Pulmonary artery endothelial cell (primary cell): ENCODE measurements at places on chromosomes 12 and 14.

GRCh38 chr12:65389436-65389835, 111.0 kb downstream of the MSRB3 start:
- no peak for DNase-seq

DNA sequence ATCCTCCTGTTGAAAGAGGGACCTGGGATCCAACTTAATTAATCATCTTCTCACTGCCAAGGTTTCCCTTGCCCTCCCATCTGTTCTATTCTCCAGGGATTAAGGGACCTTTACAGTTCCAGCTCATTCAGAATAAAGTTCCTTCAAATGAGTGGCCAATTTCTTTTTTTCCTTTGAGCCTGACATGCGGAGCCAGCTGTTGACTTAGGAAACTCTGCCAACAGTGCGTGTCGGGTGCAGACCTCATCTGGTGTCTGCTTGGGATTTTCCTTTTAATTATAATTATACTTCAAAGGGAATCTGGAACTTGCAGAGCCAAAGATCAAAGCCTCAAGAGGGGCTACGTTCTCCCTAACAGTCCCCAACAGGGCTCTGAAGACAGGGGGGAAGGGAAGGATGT, 64.8 kb downstream of the CCDC60 start:
- no peak for DNase-seq

DNA sequence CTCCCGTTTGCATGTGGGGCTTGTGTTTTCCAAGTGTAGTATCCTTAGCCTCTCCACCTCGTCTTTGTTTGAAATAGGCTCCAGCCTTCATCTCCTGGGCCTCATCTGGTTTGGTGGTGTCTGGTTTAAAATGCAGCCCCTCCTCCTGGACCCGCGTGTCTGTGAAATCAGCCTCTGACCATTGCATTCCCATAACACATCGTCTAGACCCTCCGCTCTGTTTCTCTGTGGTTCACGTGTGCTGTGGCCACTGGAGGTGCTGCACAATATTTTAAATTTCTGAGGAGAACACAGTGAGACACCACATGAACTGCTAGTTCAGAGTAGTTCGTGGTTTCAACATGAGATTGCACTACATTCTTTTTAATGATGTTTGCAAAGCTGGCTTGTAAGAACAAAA, 35.6 kb downstream of the UBE3B start:
- DNase-seq = no peak

DNA sequence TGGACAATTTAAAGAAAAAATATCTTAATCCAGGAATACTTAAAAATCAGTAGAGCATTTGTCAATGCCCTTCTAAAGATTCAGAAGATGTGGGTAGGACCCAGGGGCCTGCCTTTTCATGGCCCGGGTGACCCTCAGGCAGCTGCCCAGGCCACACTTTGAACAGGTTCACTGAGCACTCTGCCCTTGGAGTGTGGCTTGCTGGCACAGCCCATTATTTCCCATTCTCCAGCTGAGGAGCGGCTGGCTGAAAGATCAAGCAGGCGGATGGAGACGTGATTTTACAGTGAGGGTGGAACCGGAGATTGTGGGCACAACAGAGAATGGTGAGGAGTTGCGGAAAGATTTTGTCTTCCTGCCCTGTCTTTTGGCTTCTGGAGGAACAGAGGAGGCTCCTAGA, 7.1 kb upstream of the PRPH start:
- no peak for DNase-seq

GRCh38 chr12:20798554-20798953, 12.0 kb upstream of the SLCO1B3 start:
- no peak for DNase-seq

- no peak for DNase-seq
These were observed 319.8 kb downstream of the ALG10 start for GRCh38 chr12:34342048-34342447.

DNA sequence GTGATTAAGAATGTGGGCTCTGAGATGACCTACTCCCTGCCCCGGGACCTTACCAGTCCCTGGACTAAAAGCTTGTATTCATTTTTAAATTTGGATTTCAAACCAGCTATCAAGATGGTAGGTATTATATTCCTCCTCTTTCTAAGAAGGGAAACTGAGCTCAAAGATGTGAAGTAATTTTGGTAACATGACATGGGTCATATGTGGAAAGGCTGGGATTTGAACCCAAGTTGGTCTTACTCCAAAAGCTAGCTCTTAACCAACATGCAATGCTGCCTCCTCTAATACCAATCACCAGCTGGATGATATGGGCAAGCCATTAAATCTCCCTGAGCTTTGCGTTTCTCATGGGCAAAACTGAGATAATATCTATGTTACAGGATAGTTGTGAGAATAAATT, 166.4 kb upstream of the SLC38A2 start:
- DNase-seq = no peak

DNA sequence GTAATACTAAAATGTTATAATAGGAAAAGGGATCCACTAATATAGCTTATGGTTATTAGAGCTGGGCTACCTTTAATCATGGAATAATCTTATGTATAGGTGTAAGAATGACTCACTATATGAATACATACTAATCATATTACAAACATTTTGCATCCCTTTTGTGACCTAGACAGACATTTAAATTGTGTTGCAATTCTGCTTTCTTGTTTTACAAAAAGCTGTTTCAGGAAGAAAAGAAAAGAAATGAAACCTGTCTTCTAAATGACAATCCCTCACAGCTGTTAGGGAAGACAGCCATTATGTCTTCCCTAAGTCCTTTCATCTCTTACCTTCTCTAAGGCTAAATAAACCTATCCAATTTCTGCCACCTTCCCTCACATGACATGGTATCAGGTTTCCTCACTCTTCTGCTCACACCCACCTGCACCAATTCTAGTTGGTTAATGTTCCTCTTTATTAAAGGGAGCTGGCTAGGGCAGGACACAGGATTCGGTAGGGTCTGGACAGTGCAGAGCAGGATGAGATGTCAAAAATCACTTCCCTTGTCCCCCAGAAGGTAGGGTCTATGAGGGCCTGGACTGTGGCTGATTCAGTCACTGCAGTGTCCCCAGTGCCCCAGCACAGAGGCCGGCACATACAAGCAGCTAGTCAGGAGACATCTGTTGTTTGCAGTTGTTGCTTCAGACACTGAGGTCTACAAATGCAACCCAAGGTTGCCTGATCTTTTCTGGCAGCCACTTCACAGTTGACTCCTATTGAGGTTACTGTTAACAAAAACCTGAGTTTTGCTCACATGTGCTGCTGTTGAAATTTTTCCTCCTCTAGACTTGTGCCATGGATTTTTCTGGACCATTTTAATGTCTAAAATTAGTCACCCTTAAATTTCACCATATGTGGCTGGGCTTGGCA, 3.7 kb downstream of the DHRS7 start:
- DNase-seq = no peak

DNA sequence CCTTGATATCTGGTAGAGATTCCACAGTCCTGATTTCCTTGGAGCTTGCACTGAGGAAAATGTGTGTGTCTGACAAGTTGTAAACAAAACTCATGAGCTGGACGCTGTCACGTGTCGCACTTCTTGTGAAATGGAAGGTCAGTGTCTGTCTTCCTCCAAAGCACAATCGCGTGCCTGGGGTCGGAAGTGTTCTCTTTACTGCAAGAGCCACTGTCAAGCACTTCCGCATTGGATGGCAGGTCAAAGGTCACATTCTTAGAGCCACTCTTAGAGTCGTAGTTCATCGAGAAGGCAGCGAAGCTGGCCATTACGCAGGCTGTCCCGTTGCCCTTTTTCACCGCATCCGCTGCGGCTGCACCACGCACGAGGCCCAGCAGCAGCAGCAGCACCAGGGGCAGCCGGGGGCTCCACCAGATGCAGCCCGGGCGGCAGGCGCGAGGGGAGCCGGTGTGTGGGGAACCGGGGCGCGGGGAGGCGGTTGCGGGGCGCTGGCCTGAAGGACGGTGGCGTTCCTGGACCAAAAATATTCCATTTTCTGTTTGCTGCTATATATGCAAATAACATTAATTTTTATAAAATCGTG, 45.0 kb downstream of the LRTM2 start:
- DNase-seq = no peak

DNA sequence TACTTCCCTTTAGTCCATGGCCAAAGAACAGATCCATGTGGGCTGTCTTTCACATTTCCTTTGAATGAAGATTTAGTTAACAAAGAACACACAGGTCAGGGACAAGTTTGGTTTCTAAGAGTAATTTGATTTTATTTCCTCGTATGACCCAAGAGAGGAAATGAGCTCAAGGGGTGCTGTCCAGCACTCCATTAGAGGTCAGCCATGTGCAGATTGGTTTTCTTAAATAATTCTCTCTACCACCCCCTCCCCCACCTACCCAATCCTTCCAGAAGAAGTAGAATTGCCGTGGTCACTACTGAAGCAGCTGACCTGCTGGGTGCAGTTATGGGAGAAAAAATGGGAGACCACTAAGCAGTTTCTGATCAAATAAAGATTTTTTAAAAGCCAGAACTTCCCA, 13.9 kb upstream of the OAS1 start:
- no peak for DNase-seq

DNA sequence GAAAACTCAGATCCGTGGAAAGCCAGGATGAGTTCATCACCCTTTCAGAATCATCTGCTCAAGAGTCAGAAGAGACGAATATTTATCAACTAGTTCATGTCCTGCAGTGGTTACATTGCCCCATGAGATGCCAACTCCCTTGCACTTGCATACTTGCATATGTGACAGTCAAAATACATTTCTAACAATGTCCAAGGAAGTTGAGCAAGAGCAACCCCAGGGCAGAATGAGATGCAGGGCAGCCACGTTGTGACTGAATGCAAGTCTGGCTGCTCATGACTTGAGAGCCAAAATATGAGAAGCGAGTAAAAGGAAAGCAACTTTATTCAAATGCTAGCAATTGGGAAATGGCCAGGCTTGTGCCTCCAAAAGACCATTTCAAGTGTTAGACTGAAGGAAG, 23.6 kb upstream of the UTP20 start:
- no peak for DNase-seq

- DNase-seq = no peak
These were observed 92.8 kb upstream of the BBS10 start for GRCh38 chr12:76441016-76441415.

- DNase-seq = no peak
These were observed 1454.0 kb upstream of the SEL1L start for GRCh38 chr14:82987502-82988124.

GRCh38 chr12:69608114-69608513, 2.6 kb downstream of the LRRC10 start:
- DNase-seq = no peak

GRCh38 chr12:113208041-113208934, 13.0 kb upstream of the TPCN1 start:
- no peak for DNase-seq

DNA sequence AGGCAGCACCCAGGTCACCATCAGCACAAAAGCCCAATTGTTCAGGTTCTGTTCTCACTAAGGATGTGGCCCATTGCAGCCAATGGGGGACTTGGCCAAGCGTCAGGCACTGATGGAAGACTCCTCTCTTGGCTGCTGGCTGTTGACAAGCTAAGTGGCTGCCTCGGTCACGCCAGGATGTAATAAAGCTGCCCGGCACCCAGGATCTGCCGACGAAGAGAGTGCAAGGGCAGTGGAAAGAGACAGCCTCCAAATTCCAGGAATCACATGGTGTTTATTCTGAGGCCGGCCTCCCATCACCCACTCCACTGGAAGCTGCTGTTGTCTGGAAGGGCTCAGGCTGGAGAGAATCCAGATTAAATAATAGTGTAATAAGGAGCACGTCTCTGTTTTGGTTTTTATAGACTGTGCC, 451.8 kb upstream of the TBX3 start:
- DNase-seq = no peak

GRCh38 chr12:612293-612692, 51.0 kb downstream of the NINJ2 start:
- no peak for DNase-seq

DNA sequence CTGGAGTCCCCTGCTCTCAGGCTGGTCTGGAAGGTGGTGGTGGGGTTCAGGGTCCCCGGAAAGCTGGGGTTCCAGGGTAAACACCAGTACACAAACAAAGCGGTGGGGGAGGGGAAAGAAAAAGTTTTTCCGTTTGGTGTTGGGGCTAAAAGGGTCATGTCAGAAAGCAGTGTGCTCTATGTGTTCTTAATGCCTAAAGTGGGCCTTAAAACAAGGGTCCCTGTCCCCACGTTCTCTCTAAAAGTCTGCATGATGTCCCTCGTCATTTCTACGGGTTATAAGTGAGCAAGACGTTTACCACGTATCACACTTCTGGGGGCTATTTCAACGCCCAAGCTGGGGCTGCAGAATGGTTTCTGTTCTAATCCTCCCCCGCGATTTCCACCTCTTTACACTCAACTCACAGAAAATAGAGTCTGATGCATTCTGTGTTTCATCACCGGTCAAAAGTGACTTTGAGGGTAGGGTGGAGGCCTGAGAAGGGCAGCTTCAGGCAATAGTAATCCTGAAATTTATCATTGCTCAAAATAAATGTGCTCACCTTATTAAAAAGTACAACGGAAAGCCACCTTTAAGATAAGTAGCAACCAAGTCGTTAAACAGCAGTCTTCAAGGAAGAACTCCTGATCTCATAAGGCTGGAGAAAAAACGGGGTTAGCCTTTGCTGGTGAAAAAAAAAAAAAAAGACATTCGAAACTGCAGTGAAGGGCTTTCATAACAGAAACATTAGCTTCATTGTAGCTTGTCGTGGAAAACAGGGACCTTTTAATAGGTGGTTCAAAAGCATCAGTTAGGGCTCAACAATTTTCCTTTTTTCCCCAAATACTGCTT, 63.9 kb upstream of the PTGR2 start:
- no peak for DNase-seq

DNA sequence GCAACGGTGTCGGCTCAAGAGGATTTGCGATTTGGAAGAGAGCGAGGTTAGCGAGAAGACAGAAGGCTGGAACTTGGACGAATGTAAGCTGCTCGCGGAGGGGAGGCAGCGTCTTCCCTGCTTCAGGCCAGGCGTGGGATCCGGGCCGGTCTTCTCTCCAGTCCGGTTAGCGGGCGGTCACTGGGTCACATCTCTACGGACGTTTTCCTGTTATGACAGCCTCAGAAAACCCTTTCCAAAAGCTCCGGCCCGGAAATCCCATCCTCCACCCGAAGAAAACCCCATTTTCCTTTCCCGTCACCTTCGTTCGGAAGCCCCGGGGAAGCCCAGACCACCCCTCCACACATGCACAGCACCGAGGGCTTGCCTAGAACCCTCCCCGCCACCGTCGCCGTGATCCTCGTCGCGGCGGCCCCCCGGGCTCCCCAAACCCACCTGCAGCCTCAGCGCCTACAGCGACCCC, 268 bp downstream of the NDUFB1 start:
- DNase-seq = no peak

- no peak for DNase-seq
These were observed 18.4 kb downstream of the ASB2 start for GRCh38 chr14:93957751-93958566.

GRCh38 chr12:46382408-46382963, 9.9 kb upstream of the SLC38A2 start:
- no peak for DNase-seq

- no peak for DNase-seq
These were observed 94.2 kb upstream of the CNTN1 start for GRCh38 chr12:40598073-40598472.

- no peak for DNase-seq
These were observed 264.6 kb downstream of the PAWR start for GRCh38 chr12:79426121-79426520.

GRCh38 chr12:13905794-13906193, 75.6 kb downstream of the GRIN2B start:
- DNase-seq = no peak
